ENCODE measurements at places on chromosomes 4 and X.

DNA sequence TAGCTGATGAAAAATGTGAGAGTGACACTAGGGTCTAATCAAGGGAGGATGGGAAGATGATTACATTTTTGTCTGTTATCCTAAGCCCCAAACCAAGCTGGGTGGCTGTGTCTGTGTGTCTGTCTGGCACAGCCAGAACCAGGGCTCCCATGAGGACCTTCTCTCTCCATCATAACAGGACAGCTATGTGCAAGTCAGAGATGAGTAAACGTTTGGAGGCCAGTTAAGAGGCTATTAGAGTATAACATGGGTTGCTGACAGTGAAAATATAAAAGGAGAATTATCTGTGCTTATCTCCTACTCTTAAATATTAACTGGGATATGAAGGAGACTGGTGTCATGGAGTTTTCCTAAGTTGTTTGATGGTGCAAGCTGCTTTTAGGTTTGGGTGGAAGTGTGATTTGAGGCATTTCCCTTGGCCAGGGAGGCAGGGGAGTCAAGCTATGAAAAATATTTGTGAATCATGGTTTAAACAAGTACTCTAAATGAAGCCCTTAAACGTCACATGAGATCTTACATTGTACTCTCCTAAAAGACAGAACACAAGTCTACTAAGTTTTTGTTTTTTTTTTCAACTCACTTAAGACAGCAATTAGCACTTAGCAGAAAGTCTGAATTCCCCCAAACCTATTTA, 156.2 kb downstream of the ENOX2 start:
- no peak for DNase-seq

DNA sequence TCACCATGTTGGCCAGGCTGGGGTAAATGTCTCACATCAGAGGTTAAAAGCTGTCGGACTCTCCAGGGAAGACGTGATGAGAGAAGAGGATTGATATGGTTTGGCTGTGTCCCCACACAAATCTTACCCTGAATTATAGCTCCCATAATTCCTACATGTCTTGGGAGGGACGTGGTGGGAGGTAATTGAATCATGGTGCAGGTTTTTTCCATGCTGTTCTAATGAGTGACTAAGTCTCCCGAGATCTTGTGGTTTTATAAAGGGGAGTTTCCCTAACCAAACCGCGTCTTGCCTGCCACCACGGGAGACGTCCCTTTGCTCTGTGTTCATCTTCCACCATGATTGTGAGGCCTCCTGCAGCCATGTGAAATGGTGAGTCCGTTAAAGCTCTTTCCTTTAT, 64.4 kb downstream of the ASMT start:
- no peak for DNase-seq

- DNase-seq, result no peak
Observed at GRCh38 chr4:33161202-33161601, 2441.0 kb downstream of the PCDH7 start.

- no peak for DNase-seq
Observed at GRCh38 chrX:115350711-115351381, 61.3 kb downstream of the LUZP4 start.

GRCh38 chr4:40247350-40247749, 50.5 kb downstream of the RHOH start:
- DNase-seq, result no peak

- no peak for DNase-seq
Observed at GRCh38 chr4:110442309-110442708, 33.6 kb upstream of the ENPEP start.

GRCh38 chr4:139651282-139652194, 14.1 kb upstream of the MGST2 start:
- DNase-seq, result peak; percentile 55

DNA sequence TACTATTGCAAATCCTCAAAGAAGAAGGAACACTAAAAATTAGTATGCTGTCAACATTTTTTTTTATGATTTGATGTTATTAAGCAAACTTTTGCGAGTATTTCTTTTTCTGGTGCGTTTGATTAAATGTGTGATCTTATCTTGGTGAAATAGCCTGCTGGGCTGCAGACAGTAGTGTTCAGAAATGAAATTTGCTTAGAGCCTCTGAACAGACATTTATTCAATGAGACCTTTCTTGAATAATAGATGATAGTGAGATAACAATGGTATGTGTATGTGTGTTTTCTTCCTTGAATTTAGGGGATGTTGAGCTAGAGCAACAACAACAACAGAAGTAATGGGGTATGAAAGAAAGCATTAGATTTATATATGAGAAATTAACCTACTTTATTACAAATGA, 12.7 kb downstream of the ADGRL3 start:
- no peak for DNase-seq

DNA sequence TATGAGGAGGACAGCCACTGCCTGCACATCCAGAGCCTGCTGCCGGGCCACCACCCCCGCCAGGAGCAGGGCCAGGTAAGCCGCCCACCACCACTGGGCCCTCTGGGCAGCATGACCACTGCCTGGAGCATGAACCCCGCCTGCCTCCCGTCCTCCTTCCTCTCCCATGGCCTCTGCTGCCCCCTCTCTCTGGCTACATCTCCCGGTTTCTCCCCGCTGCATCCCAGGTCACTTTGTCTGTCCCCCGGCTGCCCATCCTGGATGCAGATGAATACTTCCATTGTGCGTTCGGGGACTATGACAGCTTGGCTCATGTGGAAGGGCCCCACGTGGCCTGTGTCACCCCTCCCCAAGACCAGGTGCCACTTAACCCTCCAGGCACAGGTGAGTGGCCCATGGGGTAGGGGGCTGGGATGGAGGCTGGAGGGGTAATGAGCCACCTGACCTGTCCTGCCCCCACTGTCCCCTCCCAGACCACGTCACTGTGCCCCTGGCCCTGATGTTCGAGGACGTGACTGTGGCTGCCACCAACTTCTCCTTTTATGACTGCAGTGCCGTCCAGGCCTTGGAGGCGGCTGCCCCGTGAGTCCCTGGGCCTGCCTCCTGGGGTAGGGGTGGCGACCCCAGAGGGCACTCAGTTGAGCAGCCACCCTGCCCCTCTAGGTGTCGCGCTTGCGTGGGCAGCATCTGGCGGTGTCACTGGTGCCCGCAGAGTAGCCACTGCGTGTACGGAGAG, 6.0 kb downstream of the PLXNB3 start:
- peak; percentile 65 for DNase-seq

DNA sequence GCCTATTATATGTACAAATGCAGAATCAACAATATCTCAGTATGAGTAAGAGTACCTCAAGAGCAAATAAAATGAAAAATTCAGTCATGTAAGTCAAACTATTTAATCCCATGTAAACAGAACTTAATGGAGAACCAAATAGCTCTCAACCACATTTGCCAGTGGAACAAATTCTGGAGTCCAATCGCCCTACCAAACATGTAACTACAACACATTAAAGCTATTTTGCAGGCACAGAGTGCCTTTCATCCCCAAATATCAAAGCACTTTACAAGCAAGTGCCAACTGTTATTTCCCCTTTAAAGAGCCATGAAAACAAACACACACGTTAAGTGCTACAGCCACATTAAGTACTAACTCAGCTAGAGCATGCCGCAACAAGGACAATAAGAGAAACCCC, 51.3 kb downstream of the PCDH19 start:
- no peak for DNase-seq
